ENCODE measurements at places on chromosomes 1 and 21.

- no peak for DNase-seq
These were observed 36.1 kb downstream of the DEGS1 start for GRCh38 chr1:224219011-224219611.

DNA sequence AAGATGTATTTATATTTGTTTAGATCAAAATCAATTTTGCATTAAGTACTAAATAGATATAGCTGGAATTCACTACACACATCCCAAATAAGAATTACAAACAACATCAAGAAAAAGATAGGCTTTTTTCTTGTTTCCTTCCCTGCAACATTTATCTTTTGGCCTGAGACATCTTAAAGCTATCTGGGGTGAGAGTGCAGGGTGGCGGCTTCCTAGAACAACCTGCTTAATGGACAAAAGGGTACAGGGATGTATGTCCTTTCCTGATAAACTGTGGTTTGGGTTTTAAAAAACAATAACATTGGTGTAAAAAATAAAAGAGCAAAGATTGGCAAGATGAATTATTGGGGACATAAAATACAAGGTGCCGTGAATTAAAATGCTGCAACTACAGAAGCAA lies 54.4 kb downstream of the EPRS1 start:
- DNase-seq, result no peak

DNA sequence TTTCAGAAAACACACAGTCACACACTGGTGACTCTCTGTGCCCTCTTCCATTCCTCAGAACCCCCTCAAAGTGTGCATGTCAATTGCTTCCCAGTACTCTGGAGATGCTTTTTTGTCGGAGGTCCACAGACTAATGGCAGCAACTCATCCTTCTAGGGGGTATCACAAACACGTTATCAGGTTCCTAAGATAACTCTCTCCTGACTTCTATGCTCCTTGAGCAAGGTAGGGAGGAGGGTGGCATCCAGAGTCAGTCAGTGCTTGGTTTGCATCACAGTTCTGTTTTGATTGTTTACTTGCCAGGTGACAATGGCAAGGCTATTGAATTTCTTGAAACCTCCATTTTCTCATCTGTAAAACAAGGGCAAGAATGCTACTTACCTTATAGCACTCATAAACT lies 39.4 kb upstream of the DYNLT5 start:
- no peak for DNase-seq

DNA sequence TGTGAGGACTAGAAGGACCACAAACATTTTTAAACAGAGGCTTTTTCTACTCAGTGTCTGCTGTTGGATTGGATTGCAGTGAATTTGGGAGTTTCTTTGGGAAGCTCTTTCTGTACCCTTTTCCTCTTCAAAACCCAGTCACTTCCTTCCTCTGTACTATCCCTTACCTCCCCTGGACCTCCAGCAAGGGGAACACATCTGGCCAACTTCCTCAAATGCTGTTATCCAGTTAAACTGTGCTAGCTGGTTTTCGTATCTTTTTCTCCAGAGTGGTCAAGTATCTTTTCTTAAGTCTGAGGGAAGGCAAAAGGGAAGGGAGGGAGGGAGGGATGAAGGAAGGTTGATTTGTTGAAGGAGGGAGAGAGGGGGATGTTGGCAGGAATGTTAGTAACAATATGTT lies 99.2 kb upstream of the TNR start:
- DNase-seq, result no peak

- no peak for DNase-seq
These were observed 42.6 kb downstream of the C1orf198 start for GRCh38 chr1:230825761-230826160.

DNA sequence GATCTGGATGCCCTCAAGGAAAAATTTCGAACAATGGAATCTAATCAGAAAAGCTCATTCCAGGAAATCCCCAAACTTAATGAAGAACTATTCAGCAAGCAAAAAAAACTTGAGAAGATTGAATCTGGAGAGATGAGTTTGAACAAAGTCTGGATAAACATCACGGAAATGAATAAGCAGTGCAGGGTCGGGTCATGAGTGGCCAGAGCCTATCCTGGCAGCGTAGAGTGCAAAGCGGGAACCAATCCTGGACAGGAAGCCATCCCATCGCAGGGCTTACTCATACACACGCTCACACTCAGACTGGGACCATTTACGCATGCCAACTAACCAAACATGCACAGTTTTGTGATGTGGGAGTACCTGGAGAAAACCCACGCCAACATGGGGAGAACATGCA lies 43.1 kb downstream of the ZMYM1 start:
- no peak for DNase-seq

GRCh38 chr1:103250441-103250861 lies 142.1 kb upstream of the COL11A1 start:
- no peak for DNase-seq
